Stimulated activated CD4-positive, alpha-beta T cell treated with anti-CD3 and anti-CD28 coated beads, Interleukin-12 subunit alpha, Interleukin-12 subunit beta, amount 100 ng/mL, for 24 hours (primary cell): ENCODE measurements at places on chromosomes 12 and 14.

- no peak for DNase-seq
These were observed 98.1 kb downstream of the WIF1 start for GRCh38 chr12:65022960-65023359.

GRCh38 chr14:68734231-68734732, 58.6 kb downstream of the ZFP36L1 start:
- DNase-seq: peak; percentile 32

- no peak for DNase-seq
These were observed 118.4 kb upstream of the NCOR2 start for GRCh38 chr12:124685689-124686369.

DNA sequence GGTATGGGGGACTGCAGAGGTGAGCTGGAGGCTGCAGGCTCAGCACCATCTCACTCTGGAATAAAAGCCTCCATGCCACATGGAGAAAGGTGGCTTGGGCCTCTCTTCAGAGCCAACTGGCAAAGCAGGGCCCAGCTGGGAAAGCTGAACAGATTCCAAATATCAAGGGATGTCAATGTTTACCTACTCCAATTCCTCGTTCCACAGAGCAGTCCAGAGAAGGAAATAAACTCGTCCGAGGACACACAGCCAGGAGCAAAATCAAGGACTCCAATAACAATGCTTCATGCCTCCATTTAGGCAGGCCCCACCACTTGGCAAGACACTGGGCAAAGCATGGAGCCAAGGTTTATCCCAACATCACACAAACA, 36.3 kb upstream of the PNMA1 start:
- DNase-seq: no peak

GRCh38 chr12:42015051-42015461, 129.6 kb downstream of the GXYLT1 start:
- no peak for DNase-seq

DNA sequence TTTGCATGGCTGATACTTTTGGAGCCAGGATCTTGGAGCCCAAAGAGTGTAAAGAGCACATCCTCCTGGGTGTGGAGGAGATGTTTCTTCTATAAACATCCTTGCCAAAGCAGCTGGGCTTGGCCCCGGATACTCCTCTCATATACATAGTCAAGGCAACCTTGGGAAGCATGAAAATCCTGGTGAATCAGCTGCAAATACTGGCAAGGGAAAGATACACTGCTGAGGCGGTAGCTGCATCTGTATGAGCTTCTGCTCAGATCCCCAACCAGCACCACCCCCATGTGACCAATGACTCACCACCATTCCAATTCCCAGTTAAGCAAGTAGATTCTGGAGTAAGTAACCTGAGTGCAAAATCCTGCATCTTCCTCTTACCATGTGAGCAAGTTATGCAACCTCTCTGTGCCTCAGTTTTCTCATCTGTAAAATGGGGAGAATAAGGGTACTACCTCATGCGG, 567.4 kb downstream of the MED13L start:
- no peak for DNase-seq

DNA sequence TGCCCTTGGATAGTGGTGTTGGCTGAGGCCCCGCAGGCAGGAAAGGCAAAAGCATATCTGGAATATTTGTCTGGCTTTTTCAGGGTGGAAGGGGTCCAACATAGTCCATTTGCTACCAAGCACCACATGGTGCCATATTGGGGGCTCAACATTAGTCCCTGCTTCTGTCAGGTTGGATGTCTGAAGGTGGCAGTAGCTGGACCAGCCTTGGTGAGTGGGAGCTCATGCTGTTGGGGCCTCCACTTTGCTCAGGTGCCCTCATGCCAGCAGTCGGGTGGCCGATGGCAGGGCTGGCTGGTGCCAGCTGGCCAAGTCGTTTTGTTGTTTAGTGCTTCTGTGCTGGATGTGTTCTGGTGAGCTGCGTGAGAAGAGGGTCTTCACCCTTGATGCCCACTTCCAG, 135.3 kb downstream of the PAPOLA start:
- DNase-seq: no peak

- no peak for DNase-seq
These were observed 151.4 kb upstream of the EEA1 start for GRCh38 chr12:93080452-93080851.

DNA sequence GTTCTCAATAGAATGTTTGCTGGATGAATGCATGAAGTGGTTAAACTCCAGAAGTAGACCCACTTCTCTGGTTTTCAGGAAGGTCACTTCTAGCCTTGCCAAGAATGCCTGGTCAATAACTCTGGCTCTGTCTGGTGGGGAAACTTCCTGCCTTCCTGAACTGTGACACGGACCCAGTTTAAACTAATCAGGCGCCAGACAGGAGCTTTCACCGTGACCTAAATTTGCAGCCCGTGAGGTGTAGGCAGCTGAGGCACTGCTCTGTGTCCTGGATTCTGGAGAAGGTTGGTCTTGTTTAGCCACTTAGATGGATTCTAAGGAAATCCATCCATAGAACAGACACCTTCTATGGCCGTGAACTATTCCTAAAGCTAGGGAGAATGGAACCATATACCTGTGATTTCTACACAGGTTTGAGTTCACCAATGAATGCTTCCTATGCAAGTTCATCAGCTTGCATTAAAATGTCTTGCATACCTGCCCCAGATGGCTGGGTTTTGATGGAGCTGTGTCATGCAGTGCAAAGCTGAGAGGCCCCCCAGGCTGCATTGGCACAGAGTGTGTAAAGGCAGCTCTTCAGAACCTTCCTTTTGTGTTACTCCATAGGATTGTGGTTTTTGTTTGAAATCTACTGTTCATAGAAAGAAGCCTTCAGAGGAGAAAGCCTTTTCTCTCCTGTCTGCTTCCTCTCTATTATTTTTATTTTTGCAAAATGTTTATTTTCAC, 4.4 kb downstream of the CHST11 start:
- DNase-seq: no peak

- no peak for DNase-seq
These were observed 10.1 kb upstream of the TBPL2 start for GRCh38 chr14:55450539-55450938.
